ENCODE measurements at places on chromosomes 6 and 20.

- H3K36me3 ChIP-seq: no peaks in the 10 kb centered on the region
- no peak overlapping the region for H3K4me3 ChIP-seq
- H3K27ac ChIP-seq: no peak overlapping the region
- no peaks in the 10 kb centered on the region for H3K4me1 ChIP-seq
These were observed 37.7 kb upstream of the PXDC1 start for GRCh38 chr6:3789018-3789895.

- no peak for DNase-seq
- H3K27me3 ChIP-seq: no peaks in the 10 kb centered on the region
- H3K27ac ChIP-seq: peak overlapping the region; percentile 83
- peaks cover 39% of the 10 kb centered on the region for H3K4me1 ChIP-seq
- H3K36me3 ChIP-seq: peaks cover 8% of the 10 kb centered on the region
These were observed 45.9 kb upstream of the TAB2 start for GRCh38 chr6:149271348-149272340.

GRCh38 chr20:53699085-53699674 is 105.5 kb upstream of the ZNF217 start:
- peaks cover 17% of the 10 kb centered on the region for H3K4me1 ChIP-seq
- no peak overlapping the region for H3K4me3 ChIP-seq
- no peaks in the 10 kb centered on the region for H3K36me3 ChIP-seq
- no peak for DNase-seq
- H3K27me3 ChIP-seq: no peaks in the 10 kb centered on the region
- H3K27ac ChIP-seq: peak overlapping the region; percentile 19

DNA sequence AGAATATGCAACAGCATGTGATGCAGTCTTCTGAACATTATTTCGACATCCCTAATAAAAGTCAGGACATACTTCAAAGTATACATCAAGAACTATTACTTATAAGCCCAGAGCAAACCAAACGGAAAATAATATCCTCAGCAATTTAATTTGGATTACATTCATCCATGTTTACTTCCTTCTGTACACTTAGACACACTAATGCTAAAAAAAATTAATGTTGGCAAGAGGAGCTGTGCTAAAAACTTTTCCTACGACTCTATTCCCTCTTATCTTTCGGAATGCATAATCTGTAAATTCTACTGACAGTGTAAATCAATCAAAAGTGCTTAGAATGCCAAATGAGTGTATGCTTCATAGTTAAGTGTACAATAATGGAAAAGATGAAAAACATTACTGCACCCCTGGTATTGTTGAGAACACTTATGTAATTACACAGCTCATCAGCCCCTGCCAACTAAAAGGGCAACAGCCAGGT is 301.2 kb upstream of the HSF2 start:
- no peaks in the 10 kb centered on the region for H3K4me1 ChIP-seq
- no peak overlapping the region for H3K4me3 ChIP-seq
- H3K27me3 ChIP-seq: no peaks in the 10 kb centered on the region

DNA sequence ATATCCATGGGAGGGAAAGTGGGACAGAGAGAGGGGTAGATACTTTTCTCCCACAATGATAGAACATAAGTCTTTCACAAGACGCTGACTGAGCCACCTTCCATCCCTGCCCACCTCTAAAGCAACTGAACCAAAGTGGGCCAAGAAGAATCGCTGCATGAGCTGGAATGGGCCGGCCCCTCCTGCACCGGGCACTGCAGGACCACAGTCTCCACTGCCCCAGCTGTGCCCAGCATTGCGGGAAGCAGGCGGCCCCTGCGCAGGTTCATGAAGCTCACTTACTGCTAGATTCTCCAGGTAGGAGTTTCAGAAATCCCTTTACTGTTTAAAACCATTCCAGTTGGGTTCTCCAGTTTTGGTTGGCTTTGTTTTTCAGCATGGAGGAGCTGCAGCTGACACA is 32.0 kb upstream of the CST7 start:
- H3K4me1 ChIP-seq: peaks cover 8% of the 10 kb centered on the region
- H3K27me3 ChIP-seq: peaks cover 5% of the 10 kb centered on the region
- no peak overlapping the region for H3K4me3 ChIP-seq
- H3K27ac ChIP-seq: no peak overlapping the region
